ENCODE measurements at places on chromosomes 1 and 21.

DNA sequence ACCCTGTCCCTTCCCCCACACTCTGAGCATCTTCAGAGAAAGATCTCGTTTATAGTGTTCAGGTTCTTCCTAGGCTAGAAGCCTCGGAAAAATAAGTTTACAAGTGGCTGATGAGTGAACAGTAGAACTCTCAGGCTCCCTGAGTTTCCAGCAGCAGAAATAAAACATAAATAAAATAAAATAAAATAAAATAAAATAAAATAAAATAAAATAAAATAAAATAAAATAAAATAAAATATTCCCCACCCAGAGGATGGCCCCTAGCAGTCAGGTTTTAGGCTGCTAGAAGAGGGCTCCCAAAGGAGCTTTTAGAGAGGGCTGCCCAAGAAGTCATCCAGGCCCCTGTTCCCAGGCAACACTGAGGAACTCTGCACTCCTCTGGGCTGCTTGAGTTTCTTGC lies 55.1 kb downstream of the KCNC4 start:
- no peak for DNase-seq

GRCh38 chr1:63547621-63548294 lies 24.4 kb downstream of the EFCAB7 start:
- no peak for DNase-seq

DNA sequence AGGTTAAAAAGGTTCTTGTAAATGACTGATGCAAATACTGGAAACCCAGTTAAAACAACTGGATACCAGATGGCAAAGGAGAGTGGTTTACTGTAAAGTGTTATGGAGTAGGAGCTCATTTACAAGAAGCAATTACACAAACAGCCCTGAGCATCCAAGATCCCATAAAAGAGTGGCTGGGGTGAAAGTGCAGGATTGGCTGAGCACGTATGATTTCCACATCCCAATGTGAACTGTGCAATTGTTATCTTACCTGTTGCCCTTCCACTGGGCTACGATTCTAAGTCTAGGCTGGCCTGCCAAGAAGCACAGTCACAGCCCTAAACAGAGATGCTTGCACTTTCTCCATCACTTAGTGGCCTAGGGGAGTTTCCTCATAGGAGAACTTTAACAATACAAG lies 277.6 kb upstream of the RUNX1 start:
- no peak for DNase-seq

- DNase-seq, result no peak
Measured at GRCh38 chr1:184745929-184746638, 8.6 kb downstream of the EDEM3 start.

- no peak for DNase-seq
Measured at GRCh38 chr1:209218981-209219380, 364.5 kb upstream of the CAMK1G start.

- DNase-seq, result no peak
Measured at GRCh38 chr1:179208681-179209477, 20.6 kb downstream of the ABL2 start.

GRCh38 chr1:95252422-95252821 lies 18.4 kb downstream of the RWDD3 start:
- no peak for DNase-seq

- no peak for DNase-seq
Measured at GRCh38 chr1:196091397-196092135, 516.7 kb downstream of the KCNT2 start.

DNA sequence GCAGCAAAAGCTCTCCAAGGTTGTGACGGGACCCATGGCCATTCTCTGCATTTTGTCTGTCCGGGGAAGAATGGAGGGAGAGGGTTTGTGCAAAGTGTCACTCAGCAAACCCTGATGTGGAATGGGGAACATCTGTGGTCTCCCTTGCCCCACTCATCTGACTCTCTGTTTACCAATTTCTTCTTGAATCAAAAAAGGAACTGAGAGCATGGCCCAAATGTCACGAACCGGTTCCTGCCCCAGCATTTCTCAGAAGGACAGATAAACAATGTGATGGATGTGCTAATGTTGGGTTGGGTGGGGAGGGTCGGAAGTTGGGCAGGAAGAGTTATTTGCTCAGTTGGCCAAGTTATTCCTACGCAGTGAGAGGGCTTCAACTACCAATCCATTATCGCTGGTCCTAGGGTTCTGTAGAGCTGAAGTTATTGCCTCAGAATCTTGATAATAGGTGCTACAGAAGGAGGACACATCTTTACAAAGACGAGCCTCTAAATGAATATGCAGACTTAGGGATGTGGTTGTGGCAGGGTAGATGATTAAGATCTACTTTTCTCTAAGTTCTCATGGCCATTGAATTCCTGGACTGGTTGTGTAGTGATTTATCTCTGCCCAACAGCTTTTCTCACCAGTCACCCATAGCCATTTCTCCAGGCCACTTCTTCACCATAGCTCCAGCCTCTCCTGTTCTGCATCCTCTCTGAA lies 9.6 kb upstream of the DUSP12 start:
- DNase-seq, result no peak

DNA sequence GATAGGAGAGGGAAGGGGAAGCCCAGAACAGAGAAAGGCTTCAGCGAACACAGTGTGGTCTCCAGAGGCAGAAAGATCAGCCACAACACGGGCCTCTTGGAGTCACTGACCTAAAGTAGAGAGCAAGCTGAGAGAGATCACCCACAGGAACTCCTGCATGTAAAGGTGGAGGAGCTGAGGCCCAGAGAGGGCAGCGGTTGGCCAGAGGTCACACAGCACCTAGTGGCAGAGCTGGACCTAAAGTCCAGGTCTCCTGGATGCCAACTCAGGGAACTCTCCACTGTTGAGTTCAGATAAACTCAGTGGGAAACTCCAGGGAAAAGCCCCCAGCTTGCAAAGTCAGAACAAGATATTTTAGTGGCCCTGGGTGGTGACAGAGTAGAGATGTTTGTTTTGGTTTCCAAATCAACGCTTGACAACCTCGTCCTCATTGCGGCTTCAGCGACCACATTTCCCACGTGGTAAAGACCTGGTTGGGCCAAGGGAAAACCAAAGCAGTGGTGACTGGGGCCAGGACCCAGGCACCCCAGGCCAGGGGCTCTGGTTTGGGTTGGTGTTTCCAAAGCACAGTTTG lies 4.6 kb downstream of the IFFO2 start:
- DNase-seq, result peak; percentile 67

DNA sequence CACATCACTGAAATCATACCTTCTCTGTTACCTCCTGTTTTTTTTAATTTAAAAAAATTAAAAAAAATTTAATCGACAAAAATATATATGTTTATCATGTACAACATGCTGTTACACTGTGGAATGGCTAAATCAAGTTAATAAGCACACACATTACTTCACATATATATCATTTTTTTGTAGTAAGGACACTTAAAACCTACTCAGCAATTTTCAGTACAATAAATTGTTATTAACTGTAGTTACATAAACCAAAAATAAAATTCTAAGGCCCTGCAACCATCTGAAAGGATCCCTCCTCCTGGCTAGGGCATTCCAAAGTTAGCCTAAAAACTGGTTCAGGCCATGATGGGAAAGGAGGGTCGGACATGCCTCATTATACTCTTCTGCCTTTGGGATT lies 23.6 kb upstream of the COQ8A start:
- DNase-seq, result no peak
